Activated T-cell treated with anti-CD3 and anti-CD28 coated beads, Interleukin-2, amount 50 U/mL, for 72 hours (primary cell): ENCODE measurements at places on chromosomes 12 and 14. TPM values are rescaled to one million over a fixed set of nuclear protein-coding genes. Genes with fewer than 3 reads are reported as not detected.

DNA sequence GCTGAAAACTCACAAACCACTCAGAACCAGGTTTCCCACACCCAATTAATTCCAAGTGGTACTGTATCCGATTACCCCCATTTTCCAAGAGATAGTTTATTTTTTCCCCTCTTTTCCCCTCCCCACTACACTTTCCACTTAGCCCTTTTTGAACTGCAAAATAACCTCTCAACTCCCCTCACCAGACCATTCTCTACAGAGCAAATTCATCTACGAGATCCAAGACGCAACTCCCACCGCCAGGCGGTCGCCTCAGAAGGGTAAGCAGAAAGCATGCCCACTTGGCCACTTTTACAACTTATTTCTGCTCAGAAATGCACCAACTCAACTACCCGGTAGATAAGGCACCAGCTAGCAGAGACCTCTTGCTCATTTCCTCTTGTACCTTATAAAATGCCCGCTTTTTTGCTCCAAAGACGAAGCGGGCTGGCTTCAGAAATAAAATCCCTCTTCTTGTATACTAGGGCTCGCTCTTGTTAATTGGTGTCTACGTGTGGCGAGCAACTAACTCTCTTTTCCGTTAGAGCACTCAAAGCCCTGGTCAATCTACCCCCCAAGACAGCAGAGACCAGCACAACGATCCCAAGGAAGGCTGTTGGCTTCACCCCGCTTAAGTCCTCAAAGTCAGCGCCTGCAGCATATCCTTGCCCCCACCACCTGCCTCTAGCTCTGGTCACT, 910 bp upstream of the SRP54 start:
- H3K36me3 ChIP-seq, result peaks cover 5% of the 10 kb centered on the region
- DNase-seq, result peak; percentile 41
- H3K4me3 ChIP-seq, result no peak overlapping the region
- H3K4me1 ChIP-seq, result no peaks in the 10 kb centered on the region
- no peak overlapping the region for H3K27ac ChIP-seq

Gene CD27
- total RNA-seq, result 90.5 TPM

GRCh38 chr14:77903221-77903620, 103.3 kb downstream of the ADCK1 start:
- DNase-seq, result no peak
- H3K27ac ChIP-seq, result no peak overlapping the region
- H3K27me3 ChIP-seq, result no peaks in the 10 kb centered on the region
- no peaks in the 10 kb centered on the region for H3K36me3 ChIP-seq
- no peaks in the 10 kb centered on the region for H3K4me1 ChIP-seq

Gene TAMALIN
- 10.0 TPM for total RNA-seq

Gene ALDH1L2
- total RNA-seq, result 11.1 TPM

- H3K27ac ChIP-seq, result no peak overlapping the region
- DNase-seq, result no peak
- no peak overlapping the region for H3K4me3 ChIP-seq
- no peaks in the 10 kb centered on the region for H3K36me3 ChIP-seq
- H3K27me3 ChIP-seq, result peaks cover 6% of the 10 kb centered on the region
Observed at GRCh38 chr14:69298131-69299071, 38.4 kb downstream of the GALNT16 start.

Gene MYH7
- 0.56 TPM for total RNA-seq

Gene LTB4R
- total RNA-seq, result 28.5 TPM

DNA sequence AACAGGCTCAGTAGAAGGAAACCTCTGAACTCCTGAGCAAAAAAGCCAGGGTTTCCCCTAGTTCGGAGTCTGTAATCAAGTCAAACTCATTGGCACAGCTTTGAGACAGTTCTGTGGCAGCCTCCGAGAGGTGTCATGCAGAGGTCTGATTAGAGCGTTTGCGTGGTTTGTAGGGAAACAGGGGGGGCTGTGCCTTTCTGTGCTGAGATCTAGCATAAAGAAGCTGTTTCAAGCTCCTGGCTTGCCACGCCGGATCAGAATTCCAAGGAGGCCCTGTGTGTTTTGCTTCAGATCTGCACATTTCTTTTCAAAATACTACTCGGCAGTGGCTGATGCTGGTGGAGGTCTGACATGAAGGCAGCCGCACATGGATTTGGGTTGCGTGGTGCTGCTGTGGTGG, 1.7 kb downstream of the CABP1 start:
- DNase-seq, result no peak
- peaks cover 12% of the 10 kb centered on the region for H3K4me1 ChIP-seq
- no peaks in the 10 kb centered on the region for H3K36me3 ChIP-seq
- H3K4me3 ChIP-seq, result no peak overlapping the region
- H3K27me3 ChIP-seq, result peaks cover 57% of the 10 kb centered on the region
- H3K27ac ChIP-seq, result no peak overlapping the region

GRCh38 chr12:24361877-24362580, 412.6 kb upstream of the SOX5 start:
- no peak overlapping the region for H3K4me3 ChIP-seq
- no peak for DNase-seq
- H3K27ac ChIP-seq, result no peak overlapping the region
- H3K36me3 ChIP-seq, result no peaks in the 10 kb centered on the region

DNA sequence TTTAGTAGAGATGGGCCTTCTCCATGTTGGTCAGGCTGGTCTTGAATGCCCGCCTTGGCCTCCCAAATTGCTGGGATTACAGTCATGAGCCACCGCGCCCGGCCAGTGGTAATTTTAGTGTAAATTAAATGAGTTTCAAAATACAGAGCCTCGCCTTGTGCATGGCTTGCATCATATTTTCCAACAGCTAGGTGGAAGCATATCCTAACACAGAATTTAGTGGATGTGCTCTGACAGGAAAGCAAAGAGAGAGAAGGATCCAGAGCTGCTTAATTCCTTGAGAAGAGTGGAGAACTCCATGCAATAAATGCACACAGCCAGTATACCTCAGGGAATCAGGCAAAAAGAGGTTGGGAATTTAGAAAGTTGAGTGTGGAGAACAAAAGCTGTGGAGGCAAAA, 2.5 kb downstream of the OR6C2 start:
- no peak overlapping the region for H3K27ac ChIP-seq
- no peak overlapping the region for H3K4me3 ChIP-seq

DNA sequence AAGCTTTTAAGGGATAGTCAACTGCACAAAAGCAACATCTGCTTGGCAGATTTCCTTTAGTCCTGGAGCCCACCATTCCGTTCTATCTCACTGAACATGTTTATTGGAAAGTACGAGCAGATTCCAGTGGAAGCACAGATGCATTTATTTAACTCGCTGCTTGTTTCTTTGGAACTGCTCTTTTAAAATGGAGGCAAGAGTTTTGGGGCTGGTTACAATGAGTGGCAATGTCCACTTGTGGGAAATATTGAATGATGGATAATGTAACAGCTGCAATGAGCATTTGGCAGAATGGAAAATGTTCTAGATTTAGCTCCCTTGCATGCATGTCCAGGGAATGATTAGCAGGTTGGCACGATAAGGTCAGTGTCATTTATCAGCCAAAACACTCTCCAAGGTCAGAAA, 163.0 kb downstream of the ATP23 start:
- no peaks in the 10 kb centered on the region for H3K36me3 ChIP-seq
- H3K4me3 ChIP-seq, result no peak overlapping the region
- no peak overlapping the region for H3K27ac ChIP-seq
- H3K4me1 ChIP-seq, result no peaks in the 10 kb centered on the region
- no peak for DNase-seq
- peaks cover 10% of the 10 kb centered on the region for H3K27me3 ChIP-seq

DNA sequence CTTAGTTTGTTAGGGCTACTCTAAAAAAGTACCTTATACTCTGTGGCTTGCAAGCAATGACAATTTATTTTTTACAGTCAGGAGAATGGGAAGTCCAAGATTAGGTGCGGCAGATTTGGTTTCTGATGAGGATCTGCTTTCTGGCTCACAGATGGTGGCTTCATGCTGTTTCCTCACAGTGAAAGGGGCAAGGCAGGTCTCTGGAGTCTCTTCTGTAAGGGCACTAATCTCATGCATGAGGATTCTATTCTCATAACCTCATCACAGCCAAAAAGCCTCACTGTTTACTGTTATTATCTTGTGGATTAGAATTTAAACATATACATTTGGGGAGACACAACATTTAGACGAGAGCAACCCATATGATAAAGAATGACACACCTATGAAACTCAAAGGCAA, 1957.4 kb upstream of the SEL1L start:
- H3K4me3 ChIP-seq, result no peak overlapping the region
- H3K27ac ChIP-seq, result no peak overlapping the region
- no peak for DNase-seq
- H3K4me1 ChIP-seq, result no peaks in the 10 kb centered on the region
- no peaks in the 10 kb centered on the region for H3K36me3 ChIP-seq

DNA sequence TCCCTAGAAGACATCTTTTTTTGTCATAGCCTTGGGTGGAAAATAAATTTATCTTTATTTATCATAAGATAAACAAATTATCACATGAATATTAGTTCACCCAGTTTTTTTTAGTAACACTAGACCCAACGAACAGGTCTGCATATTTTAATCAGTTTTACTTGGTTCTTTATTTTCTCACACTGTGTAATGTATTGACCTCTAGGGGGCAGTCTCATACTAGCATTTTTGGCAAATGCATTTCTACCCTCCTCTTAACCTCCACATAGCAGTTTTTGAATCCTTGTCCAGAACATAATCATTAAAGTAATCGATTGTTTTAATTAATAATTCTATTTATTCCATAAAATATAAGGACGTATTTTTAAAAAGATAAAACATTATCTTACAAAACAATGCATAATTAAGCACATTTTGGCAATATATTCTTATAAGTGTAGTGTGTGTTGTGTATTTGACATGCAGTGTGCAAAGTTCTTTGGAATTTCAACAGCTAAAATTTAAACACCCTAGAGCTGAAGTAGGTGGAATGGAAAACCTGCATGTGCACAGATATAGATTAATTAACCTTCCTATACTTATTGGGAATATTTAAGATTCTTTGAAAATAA, 31.6 kb upstream of the PTPRQ start:
- no peak overlapping the region for H3K4me3 ChIP-seq
- H3K27ac ChIP-seq, result no peak overlapping the region
- DNase-seq, result no peak
- H3K4me1 ChIP-seq, result no peaks in the 10 kb centered on the region
- no peaks in the 10 kb centered on the region for H3K27me3 ChIP-seq
- H3K36me3 ChIP-seq, result no peaks in the 10 kb centered on the region

DNA sequence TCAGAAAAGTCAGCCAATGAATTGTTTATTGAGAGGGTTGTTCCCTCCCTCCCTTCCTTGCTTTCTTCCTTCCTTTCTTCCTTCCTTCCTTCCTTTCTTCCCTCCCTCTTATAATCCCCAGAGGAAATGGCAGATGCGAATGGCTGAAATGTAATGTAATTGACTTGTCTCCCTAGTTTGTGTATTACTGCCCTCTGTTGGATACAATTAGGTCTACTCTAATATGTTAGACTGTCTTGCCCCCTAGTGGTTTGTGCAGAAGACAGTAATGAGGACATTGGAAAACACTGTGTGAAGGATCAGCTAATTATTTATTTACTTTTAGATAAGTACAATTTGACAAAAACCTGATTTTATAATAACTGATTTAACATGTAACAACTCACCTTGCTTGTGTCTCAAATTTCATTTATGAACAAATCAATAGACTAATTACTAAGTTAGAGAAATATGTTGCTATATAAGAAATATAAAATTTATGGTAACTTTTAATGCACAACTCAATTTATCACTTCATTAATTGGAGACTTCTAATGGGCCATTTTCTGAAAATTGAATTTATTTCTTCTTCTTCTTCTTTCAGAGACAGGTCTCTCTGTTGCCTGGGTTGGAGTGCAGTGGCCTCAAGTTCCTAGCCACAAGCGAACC, 229.8 kb upstream of the LRIG3 start:
- peak; percentile 11 for DNase-seq
- H3K27me3 ChIP-seq, result no peaks in the 10 kb centered on the region
- H3K27ac ChIP-seq, result no peak overlapping the region
- H3K4me1 ChIP-seq, result no peaks in the 10 kb centered on the region
- H3K4me3 ChIP-seq, result no peak overlapping the region

Gene TAS2R20
- total RNA-seq, result 1.3 TPM

DNA sequence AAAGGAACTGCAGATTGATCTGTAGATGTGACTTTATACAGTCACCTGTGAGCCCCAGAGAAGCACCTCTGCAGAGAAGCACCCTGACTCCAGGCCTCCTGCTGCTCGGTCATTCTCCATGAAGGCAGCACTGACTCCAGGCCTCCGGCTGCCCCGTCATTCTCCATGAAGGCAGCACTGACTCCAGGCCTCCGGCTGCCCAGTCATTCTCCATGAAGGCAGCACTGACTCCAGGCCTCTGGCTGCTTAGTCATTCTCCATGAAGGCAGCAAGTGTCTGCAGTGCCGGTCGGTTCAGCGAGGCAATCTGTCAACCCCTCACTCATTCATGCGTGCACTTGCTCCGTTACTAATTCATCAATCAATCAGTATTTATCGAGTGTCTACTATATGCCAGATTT, 160.3 kb downstream of the PIWIL1 start:
- no peak for DNase-seq
- no peaks in the 10 kb centered on the region for H3K36me3 ChIP-seq
- no peak overlapping the region for H3K27ac ChIP-seq
- no peak overlapping the region for H3K4me3 ChIP-seq
- H3K4me1 ChIP-seq, result no peaks in the 10 kb centered on the region

- H3K4me1 ChIP-seq, result peaks cover 72% of the 10 kb centered on the region
- H3K27me3 ChIP-seq, result no peaks in the 10 kb centered on the region
- peak; percentile 38 for DNase-seq
Observed at GRCh38 chr12:132490422-132491137, 629 bp downstream of the FBRSL1 start.

- no peak for DNase-seq
- no peaks in the 10 kb centered on the region for H3K36me3 ChIP-seq
- no peak overlapping the region for H3K4me3 ChIP-seq
- H3K27me3 ChIP-seq, result no peaks in the 10 kb centered on the region
- H3K27ac ChIP-seq, result no peak overlapping the region
Observed at GRCh38 chr14:38399652-38400051, 143.8 kb upstream of the CLEC14A start.

Gene NKX2-1
- not detected for total RNA-seq

- H3K36me3 ChIP-seq, result no peaks in the 10 kb centered on the region
- no peak overlapping the region for H3K27ac ChIP-seq
- peaks cover 18% of the 10 kb centered on the region for H3K27me3 ChIP-seq
- H3K4me1 ChIP-seq, result no peaks in the 10 kb centered on the region
Observed at GRCh38 chr14:95041477-95042020, 115.8 kb downstream of the DICER1 start.

- no peak for DNase-seq
- no peak overlapping the region for H3K4me3 ChIP-seq
- H3K27ac ChIP-seq, result no peak overlapping the region
- H3K36me3 ChIP-seq, result peaks cover 9% of the 10 kb centered on the region
Observed at GRCh38 chr12:64383675-64384074, 6.9 kb downstream of the C12orf56 start.

GRCh38 chr12:48601013-48601756, 31.3 kb upstream of the LALBA start:
- DNase-seq, result no peak
- peaks cover 4% of the 10 kb centered on the region for H3K4me1 ChIP-seq
- H3K4me3 ChIP-seq, result no peak overlapping the region
- peaks cover 31% of the 10 kb centered on the region for H3K27me3 ChIP-seq
- no peak overlapping the region for H3K27ac ChIP-seq

Gene WNT1
- not detected for total RNA-seq

DNA sequence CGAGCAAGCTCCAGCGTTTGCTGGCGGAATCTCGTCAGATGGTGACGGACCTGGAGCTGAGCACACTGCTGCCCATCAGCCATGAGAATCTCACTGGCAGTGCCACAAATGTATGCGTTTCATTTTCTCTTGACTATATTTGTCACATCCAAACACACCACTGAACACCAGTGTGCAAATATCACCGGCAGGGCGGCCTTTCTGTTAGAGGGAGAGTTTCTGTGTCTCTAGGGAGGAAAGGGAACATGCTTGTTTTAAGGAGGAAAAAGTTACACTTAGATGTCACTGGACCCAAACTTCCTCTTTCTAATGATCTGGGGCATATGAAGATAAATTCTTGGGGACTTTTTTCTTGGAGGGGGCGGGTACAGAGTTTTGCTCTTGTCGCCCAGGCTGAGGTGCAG, 21.9 kb upstream of the HIP1R start:
- H3K36me3 ChIP-seq, result no peaks in the 10 kb centered on the region
- no peak overlapping the region for H3K4me3 ChIP-seq
- H3K4me1 ChIP-seq, result no peaks in the 10 kb centered on the region
- H3K27me3 ChIP-seq, result no peaks in the 10 kb centered on the region
